ENCODE measurements at places on chromosomes 4 and X.

DNA sequence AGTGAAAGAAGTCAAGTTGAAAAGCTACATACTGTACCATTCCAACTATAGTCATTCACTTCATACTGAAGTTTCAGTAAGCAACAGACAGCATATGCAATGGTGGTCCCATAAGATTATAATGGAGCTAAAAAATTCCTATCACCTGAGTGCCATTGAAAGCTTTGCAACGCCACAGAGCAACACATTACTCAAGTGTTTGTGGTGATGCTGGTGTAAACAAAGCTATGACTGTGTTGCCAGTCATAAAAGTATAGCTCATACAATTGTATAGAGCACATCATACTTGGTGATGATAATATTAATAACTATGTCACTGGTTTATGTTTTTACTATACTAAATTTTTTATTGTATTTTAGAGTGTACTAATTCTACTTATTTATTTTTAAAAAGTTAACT lies 78.9 kb downstream of the NAF1 start:
- DNase-seq = no peak

DNA sequence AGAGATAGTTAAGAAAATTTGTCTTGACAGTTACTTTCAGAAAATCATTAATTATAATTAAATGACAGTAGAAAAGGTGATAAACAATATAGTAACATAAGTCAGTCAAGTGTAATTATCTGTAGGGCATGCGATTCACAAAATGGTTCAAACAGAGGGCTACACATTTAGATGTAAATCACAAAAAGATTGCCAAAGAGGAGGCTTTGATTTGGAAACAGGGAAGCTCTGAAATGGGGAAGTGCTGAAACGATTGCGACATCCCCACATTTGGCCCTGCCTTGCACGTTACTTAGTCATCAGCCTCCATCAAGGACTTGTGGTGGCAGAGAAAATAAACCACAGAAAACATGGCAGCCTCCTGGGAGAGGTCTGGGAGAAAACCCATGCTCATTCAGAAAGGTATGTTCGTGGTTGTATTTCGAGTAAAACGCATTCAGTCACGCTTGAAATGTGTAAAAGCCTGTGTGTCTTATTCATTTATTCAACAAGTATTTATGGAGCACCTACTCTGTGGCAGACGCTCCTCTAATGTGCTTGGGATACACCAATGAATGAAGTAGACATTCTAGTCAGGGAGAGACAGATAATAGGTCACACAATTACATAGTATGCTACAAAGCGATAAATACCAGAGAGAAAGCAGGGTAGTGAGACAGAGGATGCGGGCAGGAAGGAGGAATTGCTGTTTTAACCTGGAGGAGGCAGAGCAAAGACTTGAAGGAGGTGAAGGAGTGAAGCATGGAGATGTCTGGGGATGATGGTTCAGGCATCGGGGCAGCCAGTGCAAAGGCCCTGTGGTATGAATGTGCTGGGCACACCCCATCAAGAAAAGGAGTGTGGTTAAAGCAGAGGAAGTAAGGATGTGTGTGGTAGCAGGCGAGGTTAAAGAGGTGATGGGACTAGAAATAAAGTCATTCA lies 7.8 kb downstream of the RBM47 start:
- peak; percentile 100 for DNase-seq

DNA sequence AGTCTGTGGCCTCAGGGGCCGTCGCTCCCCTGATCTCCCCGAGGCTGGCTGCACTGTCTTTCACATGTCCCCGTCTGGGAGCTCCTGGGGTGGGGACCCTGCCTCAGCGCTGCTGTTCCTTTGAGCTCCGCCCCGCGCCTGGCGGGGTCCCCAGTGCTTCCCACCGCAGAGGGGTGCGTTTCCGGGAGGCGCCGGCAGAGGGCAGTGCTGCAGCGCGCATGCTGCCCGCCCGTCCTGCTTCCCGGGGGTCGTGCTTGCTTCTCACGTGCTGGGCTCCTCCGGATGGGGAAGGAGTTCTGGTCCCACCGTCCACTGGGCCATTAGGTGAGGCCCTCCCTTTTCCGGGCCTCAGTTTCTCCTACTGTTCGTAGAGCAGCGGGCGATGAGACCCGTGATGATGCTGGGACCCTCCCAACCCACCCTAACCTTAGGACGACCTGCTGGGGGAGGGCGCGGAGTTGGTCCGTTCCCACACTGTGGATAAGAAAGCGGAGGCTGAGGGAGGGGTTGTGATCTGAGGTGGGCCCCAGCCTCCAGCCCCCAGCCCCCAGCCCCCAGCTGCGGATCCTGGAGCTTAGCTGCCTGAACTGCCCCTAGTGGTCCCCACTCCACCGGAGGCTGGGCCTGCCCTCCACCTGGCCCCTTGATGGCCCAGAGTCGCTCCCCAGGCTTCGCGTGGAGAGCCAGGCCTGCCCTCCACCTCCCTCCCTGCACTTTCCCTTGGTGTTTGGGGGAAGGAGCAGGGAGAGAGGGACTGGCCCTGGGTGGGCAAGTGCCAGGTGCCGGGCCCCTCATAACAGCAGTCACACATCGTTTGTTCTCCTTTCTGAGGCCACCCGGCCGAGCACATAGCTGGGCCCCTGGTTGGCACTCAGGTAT lies 15.3 kb downstream of the CPZ start:
- peak; percentile 56 for DNase-seq

GRCh38 chr4:119498527-119498926 lies 130.1 kb downstream of the PDE5A start:
- DNase-seq = peak; percentile 13

DNA sequence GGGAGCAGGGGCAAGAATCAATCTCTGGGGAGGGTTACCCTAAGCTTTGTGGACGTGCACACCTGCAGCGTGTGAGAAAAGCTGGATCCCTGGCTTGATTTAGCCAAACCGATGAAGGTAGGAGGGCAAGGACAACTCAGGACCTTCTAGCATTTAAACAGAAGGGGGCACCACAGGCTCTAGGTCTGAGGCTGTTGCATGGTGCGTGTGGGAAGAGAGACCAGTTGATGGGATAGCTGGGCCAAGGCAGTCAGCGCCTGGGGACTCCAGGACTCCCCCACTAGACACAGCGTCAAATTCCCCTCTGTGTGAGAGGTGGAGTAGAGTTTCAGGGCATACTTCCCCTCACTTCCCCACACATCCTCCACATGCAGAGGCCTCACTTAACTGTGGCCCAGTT lies 4.3 kb downstream of the GABRQ start:
- peak; percentile 17 for DNase-seq

GRCh38 chr4:149838036-149838435 lies 22.4 kb upstream of the IQCM start:
- DNase-seq = no peak

DNA sequence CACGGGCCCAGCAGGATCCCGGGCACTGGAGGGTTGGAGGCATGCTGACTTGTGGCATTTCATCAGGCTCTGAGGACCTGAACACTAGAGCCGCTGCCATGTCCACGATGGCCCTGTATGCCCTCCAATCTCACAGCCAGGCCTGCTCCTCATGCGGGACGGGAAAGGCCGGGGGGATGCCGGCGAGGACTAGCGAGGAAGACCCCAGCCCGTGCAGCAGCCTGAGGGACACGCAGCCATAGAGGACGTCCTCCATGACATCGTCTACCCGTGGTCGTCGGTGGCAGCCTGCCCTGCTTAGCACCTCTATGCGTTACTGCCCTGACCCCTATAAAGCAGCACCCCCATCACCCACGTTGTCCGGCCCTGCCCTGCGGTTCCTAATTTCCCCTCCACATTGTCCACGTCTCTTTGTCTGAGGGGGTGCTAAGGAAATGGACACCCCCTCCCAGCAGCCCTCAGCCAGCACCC lies 32.6 kb downstream of the HMX1 start:
- no peak for DNase-seq

DNA sequence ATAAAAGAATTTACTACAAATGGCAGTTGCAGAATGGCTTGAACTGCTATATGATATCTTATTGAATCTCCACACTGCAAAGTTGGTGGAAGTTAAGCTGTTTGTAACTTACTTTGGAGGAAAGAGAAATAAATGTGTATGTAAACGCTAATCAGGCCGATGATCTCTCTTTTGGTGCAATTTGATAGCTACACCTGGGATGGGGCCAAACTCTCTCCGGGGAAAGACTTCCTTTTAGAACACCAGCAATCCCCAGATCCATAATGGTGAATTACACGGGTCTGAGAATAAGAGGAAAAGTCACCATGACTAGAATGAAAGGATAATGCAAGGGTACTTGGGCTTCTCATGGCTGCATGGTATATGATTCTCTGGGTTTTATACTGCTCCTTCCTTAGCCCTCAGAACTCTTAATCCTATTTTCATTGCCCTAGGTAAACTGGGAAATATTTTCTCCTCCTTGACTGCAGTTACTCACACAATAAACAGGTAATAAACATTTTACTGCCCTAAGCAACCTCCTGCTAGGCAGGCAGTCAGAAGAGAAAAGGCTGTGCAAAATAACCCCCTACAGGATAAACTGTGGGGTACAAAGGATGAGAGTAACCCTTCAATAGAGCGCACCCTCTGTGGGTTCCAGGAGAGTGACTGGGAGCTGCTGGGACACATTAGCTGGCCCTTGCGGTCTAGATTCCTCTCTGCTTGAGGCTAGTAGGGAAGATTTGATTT lies 109.3 kb downstream of the MGST2 start:
- DNase-seq = no peak

GRCh38 chr4:2080429-2081300 lies 21.5 kb downstream of the NAT8L start:
- DNase-seq = no peak
